ENCODE measurements at places on chromosomes 12 and 14.
A peak's percentile ranks its signal among the peaks of the same experiment; 100 is the strongest.

DNA sequence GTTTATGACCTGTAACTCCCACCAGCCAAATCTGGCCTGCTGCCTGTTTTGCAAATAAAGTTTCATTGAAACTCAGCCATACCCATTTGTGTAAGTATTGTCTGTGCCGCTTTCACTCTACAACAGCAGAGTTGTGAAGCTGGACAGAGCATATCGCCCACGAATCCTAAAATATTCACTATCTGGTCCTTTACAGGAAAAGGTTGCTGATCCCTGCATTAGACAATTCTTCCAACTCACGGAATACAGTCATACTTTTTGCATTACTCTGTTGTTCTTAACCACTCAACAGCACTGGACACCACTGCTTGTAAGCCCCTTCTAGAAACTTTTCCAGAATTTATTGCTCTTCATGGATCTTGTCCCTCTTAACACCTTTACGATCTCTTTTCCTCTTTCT lies 435.4 kb downstream of the EGLN3 start:
- DNase-seq, result no peak

DNA sequence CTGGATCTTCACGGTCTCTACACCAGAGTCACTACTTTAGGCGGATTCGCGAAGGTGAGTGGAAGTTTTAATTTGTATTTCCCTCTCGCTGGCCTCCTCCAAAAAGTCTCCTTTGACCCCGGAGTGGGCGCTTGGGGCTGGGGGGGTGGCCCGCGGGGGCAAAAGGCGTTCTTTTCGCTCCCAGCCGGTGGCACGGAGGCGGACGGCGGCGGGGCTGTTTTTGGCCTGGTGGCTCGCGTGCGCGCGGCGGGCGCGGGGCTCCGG lies 510 bp downstream of the ARID2 start:
- no peak for DNase-seq

GRCh38 chr12:75815756-75816155 lies 215.8 kb downstream of the PHLDA1 start:
- DNase-seq, result no peak

GRCh38 chr14:105944632-105945610 lies 418.5 kb downstream of the TMEM121 start:
- DNase-seq, result peak; percentile 15

GRCh38 chr14:98198385-98198784 lies 1073.6 kb downstream of the BCL11B start:
- DNase-seq, result peak; percentile 74

- DNase-seq, result peak; percentile 77
Observed at GRCh38 chr14:52950898-52951680, at the start of gene FERMT2. FERMT2 (minus strand) TSS chr14:52951050; CDS start chr14:52950568, 482 bp downstream.

GRCh38 chr12:42686514-42687172 lies 97.1 kb upstream of the PRICKLE1 start:
- no peak for DNase-seq

DNA sequence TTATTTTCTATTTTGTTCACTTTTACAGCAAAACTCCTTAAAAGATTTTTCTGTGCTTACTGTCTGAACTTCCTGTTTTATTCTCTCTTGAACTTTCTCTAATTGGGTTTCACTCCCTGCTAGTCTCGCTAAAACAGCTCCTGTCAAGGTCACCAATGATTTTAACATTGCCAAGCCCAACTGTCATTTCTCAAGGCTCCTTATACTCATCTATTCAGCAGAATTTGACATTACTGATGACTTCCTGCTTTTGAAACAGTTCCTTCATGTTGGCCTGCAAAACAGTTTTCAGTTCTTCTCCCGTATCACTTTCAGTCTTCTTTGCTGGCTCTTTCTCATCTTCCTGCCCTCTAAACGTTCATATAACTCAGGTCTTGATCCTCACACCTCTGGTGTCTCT lies 268.5 kb upstream of the USP15 start:
- no peak for DNase-seq

DNA sequence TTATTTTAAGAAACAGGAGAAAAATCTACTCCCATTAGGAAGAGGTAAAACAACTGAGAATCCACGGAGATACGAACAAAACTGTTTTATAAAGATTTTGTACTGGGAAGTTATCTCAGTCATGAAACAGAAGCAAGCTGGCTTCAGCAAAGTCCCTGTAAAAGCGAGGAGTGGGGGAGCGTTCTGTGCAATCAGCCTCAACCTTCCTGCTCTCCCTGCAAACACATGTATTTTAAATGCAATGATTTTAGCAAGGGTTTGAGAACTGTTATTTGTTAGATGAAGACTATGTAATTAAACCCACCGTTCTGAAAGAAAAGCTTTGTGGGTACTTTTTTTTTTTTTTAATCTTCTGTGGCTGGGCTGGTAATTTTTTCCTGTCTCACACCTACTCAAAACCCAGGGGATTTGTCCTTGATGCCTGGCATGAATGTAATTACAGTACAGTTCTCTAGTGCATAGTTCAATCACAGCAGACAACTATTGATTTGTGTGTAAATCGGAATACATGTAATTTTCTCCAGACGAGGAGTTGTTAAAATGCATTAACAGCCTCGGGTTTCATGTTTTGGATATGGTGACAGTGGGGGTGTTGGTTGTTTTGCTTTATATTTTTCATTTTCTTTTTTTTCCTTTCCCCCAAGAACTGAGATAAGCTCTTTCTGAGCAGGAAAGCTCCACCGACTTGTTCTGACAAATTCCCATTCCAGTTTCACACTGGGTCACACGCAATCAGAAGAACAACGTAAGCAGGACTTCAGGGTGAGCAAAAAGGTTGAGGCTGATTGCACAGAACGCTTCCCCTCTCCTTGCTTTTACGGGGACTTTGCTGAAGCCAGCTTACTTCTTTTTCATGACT lies 153.6 kb downstream of the PHLDA1 start:
- no peak for DNase-seq

- no peak for DNase-seq
Observed at GRCh38 chr12:94930216-94930654, 73.3 kb downstream of the NDUFA12 start.

GRCh38 chr14:49921401-49921800 lies 28.5 kb downstream of the ARF6 start:
- DNase-seq, result no peak

- peak; percentile 49 for DNase-seq
Observed at GRCh38 chr12:69105101-69105962, 134.0 kb upstream of the CPSF6 start.

DNA sequence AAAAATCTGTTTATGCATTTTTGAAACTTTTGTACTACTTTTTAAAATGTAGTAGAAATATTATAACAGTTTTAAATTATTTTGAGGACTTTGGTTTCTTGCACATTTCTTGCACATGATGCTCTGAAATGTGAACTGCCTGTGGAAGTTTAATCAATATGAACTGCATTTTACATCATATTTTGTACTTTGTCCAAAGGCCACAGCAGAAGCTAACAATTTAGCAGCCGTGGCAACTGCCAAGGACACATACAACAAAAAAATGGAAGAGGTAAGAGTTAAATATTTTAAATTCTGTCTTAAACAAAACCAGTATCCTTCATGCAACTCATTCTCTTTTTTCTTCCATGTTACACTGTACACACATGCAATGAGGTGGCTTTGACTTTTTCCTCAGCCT lies 45.1 kb downstream of the SAV1 start:
- no peak for DNase-seq

- peak; percentile 75 for DNase-seq
Observed at GRCh38 chr14:22886500-22887259, 3.7 kb downstream of the REM2 start.

- DNase-seq, result no peak
Observed at GRCh38 chr12:25052196-25052913, 103.5 kb upstream of the BCAT1 start.

DNA sequence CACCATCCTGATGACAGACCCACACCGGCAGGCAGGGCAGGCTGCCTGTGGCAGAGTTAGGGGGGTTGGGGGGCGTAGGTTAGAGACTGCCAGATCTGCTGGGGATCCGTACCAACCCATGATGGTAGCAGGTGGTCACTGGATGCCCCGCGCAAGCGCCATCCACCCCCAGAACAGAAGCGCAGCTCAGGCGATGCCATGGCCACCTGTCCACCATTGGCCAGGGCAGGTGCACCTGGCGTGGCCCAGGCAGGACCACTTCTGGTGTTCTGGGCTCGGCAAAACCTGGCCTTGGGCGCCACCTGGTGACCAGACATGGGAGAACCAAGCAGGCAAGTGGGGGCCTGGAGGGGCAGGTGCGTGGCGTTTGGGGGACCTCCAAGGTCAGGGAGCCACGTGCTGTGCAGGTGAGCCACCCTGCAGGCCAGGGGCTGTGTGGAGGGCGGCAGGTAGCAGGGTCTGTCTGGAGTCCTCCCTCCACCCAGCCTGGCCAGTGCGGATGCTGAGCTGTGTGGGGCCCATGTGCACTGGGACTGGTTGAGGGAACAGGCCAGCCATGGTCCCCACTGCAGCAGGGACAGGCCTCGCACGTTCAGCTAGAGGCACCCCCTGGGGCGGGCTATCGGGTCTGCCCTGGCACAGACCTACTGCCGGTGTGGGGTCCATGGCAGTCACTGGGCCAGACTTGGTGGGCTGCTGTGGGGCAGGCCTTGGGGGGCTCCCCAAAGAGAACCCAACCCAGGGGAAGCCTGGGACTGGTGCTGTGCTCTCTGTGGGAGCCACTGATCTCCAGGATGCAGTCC lies 15.6 kb downstream of the BAG5 start:
- DNase-seq, result peak; percentile 42

DNA sequence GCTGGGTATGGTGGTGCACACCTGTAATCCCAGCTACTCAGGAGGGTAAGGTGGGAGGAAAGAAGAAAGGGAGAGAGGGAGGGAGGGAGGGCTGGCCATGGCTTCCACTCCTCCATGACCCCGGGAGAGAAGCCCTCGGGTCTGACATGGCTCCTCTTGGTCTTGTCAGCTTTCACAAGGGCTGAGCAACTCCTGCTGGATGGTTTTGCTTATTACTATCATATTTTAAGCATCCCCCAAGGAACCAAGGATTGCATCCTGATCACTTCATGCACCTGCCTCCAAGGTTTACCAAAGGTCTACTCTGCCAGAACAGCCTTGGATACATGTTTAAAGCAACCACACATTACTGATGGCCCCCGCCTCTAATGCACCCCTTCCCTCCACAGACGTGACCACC lies 28.0 kb upstream of the NCOR2 start:
- DNase-seq, result no peak

DNA sequence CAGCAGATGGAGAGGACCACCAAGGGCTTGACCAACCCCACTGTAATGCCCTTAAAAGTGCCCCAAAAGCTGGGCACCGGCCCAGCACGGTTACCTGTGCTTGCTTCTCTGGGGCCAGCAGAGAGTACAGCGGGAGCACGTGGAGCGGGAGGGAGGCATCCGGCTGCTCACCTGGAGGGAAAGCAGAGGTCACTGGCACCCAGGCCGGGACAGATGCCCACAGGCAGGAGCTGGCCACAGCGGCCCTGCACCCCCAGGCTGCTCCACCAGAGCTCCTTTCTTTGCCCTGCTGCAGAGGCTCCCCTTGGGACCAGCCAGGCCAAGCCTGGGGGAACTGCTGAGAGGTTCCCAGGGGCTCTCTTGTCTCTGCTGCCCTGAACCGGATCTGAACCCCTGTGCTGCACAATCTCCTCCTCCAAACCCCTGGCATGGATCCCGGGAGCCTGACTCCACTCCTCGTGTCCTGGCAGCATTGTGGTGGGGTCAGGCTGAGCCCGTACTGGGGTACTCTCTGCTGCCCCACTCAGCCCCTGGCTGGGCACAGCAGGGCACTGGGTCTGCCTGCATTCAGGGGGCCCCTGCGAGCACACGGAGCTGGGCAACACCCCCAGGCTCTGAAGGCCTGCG lies 24.0 kb downstream of the DHX37 start:
- DNase-seq, result no peak

DNA sequence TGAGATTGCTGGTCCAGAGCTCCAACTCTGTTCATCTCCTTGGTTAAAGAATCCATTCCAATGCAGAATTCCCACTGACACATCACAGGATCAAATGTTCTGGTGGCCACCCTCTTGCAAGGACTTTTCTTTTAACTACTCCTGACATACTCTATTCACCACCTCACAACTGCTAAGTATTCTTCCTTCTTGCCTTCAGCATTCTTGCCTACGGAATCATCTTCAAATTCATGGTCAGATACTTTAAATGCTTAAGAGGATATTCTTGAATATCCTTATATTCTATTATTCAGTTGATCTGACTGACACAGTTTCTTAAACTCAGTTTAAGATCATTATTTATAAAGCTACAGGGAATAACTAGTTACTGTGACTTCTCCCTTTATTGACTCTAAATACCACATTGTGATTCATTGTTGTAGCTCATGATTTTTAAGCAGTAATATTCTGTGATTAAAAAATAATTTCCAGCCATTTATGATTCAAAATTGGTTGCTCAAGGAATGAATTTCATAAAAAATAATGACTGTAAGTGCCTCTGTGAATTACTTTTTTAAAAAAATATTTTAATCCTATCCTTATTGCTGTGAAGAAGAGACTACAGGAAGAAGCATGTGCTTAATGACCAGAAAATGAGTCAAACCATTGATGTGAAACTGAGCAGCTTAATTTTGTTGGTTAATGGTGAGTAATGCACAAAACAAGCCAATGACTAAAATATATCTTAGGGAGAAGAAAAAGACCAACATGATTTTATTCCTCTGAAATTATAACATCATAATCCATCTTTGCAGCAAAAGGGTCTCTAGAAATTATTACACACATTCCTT lies 207.1 kb downstream of the PIK3C2G start:
- DNase-seq, result no peak

- DNase-seq, result no peak
Observed at GRCh38 chr12:80470403-80470802, 26.4 kb downstream of the PTPRQ start.

GRCh38 chr12:68480526-68480925 lies 130.2 kb upstream of the RAP1B start:
- DNase-seq, result no peak

- DNase-seq, result no peak
Observed at GRCh38 chr12:3243376-3244084, 166.4 kb downstream of the TSPAN9 start.

GRCh38 chr14:103686831-103687485 lies 28.3 kb downstream of the XRCC3 start:
- no peak for DNase-seq

DNA sequence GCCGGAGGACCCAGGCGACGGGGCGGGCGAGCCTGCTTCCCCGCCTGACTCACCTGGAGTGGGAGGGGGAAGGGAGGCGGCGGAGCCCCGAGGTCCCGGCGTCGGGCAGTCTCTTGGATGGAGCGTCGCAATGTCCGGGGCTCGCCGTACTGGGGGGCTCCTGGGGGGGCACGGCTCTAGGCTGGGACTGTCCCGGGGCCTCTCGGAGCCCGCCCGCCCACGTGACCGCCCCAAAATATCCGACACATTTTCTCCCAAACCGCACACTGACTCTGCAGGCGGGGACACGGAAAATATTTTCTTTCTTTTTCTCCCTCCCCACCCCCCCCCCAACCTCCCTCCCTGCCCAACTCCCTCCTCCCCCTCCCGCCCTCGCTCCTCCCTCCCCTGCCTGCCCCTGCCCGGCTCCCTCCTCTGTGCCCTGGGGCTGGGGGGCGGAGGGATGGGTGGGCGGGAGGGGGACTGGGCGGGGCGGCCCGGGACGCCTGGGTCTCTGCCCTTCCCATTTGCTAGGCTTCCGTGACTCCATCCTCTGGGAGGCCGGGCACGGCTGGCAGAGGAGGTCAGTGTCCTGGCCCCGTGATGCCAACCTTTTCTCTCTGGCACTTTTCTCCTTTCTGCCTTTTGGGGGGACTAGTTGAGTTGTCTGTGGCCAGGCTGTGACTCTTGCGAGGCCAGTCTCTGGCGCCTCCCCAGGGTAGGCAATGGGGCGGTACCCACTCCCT lies at the start of gene RARG:
Gene RARG, minus strand, starts transcription at position 289 of the 725 bp plus-strand sequence. CDS start 4,664 bp downstream, outside the sequence.
- no peak for DNase-seq

- no peak for DNase-seq
Observed at GRCh38 chr12:15899282-15899870, 11.8 kb upstream of the DERA start.

GRCh38 chr12:94553875-94554274 lies 94.2 kb upstream of the CEP83 start:
- DNase-seq, result no peak

All from NCI-H187 (cell line).